ENCODE measurements at places on chromosomes 11 and 22. TPM values are rescaled to one million over a fixed set of nuclear protein-coding genes. Genes with fewer than 3 reads are reported as not detected.
A peak's percentile ranks its signal among the peaks of the same experiment; 100 is the strongest.

SCN3B gene
- total RNA-seq: not detected

- peak; percentile 70 for DNase-seq
Measured at GRCh38 chr11:62427630-62428233, 8.9 kb downstream of the SCGB1A1 start.

MS4A4A gene
- total RNA-seq: not detected

TTC36 gene
- total RNA-seq: 0.86 TPM

GRCh38 chr11:102920118-102920684, 35.3 kb downstream of the MMP13 start:
- DNase-seq: no peak

DNA sequence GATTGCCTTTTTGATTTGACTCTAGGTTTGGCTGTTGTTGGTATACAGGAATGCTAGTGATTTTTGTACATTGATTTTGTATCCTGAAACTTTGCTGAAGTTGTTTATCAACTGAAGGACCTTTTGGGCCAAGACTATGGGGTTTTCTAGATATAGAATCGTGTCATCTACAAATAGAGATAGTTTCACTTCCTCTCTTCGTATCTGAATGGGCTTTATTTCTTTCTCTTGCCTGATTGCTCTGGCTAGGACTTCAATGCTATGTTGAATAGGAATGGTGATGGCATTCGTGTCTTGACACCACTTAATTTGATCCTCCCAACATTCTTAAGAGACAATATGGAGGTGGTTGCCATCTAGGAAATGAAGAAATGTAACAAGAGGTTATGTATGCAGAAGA, 388.1 kb upstream of the API5 start:
- no peak for DNase-seq
